ENCODE measurements at places on chromosomes 1 and 21.

GRCh38 chr1:61975638-61976037 is 219.0 kb upstream of the L1TD1 start:
- peak; percentile 9 for DNase-seq

DNA sequence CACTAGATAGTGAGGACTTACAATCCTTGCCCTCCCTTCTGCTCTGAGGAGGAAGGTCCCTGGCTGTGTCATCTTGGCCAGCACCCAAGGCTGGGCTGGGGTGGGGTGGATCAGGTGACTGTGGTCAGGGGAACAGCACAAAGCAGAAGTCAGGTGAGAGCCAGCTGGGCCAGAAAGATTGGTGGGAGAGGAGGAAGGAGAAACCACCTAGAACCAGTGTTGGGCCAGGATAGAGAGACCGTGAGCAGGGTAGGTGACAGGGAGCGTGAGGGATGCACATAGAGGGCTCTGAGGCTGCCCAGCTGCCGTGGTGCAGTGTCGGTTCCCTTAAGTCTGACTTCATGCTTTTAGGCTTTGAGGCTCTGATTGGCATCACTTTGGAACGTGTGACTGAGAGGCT is 22.7 kb downstream of the NCF2 start:
- peak; percentile 41 for DNase-seq

DNA sequence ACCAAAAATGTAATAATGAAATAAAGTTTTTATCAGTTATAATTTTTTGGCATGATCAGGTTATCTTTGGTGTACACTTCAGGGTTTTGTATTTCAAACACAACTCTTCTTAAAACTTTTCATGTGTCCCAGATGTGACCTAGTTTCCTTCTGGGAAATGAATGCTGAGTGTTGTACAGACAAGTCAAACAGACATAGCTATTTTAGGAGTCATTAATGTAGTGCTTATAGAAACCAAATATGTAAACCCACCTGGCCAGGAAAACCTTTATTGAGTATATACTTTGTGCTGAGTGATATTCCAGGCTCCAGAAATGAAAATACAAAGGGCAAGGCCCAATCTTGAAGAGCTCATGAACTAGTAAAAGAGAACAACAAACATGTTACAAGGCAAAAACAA is 25.9 kb upstream of the HOOK1 start:
- no peak for DNase-seq

GRCh38 chr1:10835822-10836421 is 39.5 kb upstream of the CASZ1 start:
- peak; percentile 76 for DNase-seq

- no peak for DNase-seq
Observed at GRCh38 chr1:185786524-185786923, 52.3 kb downstream of the HMCN1 start.

DNA sequence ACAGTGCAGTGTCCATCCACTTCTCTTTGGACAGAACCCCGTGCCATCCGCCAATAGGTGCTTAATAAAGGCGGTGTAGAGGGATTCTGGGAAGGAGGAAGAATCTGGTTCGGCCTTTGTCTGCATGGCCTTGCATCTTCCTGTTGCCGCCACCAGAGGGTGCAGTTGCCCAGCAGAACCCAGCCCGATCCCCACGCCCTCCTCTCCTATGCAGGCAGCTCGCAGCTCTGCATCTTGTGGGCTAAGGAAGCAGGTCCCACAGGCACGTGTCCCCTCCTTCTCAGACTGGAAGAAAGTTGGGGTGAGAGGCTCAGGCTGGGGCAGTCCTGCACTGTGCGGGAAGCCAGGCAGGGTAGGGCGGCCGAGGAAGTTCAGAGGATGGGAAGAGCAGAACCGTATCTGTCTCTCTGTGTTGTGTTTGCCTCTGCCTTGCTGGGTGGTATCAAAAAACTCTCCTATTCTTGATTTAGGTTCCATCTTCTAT is 20.8 kb downstream of the NAV1 start:
- peak; percentile 83 for DNase-seq

DNA sequence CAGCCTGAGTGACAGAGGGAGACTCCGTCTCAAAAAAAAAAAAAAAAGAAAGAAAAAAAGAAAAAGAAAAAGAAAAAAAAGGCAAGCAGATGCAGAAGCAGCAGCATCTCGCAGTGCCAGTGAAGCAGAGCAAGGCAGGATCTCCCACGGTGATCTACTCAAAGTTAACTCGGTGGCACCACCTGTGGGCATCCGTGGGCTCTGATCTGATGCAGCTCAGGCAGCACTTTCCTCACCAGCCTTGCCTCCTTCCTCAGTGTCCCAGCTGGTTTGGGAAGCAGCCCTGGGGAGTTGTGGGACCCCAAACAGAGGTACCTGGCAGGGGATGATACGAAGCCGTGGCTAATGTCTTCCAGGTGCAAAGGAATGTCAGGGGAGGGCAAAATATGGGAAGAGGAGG is 104.3 kb upstream of the KRTAP19-8 start:
- DNase-seq = no peak

DNA sequence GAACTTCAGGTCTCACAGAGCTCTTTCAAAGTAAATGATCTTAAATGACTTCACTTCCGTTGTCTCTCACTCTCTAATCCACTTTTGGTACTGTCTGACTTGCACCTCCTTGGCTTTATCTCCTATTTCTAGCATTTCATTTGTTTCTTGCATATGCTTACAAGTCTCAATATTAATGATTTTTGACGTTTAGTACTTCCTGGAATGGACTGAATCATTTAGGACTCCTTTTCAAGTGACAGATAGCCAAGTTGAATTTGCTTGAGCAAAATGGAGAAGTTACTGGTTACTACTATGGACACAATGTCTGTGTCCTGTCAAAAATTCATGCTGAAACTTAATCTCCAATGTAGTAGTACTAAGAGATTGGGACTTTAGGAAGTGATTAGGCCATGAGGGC is 7.0 kb upstream of the SGIP1 start:
- no peak for DNase-seq

DNA sequence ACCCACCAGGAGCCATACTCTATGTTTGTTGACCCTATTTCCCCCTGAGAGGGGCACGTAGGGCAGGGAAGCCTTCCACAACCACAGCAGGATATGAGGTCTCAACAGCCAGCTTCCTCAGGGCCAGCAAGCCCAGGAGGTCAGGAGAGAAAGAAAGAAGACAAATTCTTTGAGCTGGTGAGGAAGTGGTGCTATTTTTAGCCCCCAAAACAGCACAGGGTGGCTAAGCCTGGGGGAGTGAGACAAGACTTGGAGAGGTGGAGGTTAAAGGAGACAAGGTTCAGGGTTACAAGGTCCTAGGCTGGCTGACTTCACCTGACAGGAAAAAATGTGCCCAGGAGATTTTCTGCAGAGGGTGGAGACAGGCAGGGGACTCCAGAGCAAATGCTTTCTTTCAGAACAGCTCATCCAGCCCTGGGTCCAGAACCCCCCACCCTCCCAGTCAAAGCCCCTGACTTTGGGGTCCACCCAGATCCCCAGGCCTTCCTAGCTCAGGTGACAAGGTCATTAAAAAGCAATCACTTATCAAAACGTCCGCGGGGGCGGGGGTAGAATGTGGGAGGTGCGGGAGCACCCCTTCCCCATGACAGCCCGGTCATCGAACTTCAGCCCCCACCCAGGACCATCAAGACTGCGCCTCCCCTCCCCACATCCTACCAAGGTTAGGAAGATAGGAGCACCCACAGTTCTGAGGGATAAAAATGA is 1.3 kb downstream of the SV2A start:
- DNase-seq = no peak

DNA sequence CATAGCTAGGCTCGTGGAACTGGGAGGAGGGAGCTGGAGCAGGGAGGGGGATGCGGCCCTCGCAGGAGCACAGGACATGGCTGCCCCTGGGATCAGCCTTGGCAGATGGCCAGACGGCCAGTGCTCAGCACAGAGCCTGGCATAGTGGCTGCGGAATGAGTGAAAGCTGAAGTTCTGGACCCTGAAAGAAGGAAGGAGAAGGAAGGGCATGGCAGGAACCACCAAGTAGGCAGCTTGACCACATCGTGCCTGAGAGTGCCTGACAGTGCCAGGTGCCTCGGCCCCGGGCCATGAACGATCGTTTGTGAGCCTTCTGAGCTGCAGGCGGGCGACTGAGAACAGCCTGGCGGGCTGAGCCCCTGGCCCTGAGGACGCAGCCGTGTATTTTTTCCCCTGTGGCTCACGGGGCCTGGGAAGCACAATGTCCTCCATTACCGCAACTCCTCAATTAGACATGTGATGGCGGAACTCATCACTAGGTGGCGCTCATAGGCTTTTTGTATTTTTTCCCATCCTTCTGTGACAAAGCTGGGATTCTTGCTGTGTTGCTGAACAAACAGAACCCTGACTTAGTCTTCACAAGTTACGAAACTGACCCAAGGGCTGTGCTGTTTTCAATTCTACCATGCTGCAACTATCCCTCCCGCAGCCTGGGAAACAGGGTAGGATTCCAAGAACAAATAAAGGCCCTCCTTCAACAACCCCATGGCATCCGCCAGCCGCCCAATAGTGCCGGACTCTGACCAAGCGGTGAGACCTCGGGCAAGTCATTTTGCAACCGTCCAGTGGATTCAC is 29.9 kb upstream of the TMEM61 start:
- DNase-seq = peak; percentile 89

DNA sequence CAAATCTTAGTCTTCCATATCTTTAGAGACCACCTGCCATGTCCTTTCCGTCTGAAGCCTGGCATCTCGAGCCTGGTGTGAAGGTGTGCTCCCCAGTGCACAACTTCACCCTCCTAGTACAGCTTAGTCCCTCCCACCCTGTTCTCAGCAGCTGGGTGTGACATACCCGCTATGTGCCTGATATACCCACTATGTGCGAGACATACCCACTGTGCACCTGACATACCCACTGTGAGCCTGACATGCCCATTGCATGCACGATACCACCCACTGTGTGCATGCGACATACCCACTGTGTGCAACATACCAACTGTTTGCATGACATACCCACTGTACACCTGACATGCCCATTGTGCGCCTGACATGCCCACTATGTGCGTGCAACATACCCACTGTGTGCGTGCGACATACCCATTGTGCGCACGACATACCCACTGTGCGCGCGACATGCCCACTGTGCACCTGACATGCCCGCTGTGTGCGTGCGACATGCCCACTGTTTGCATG is 3.0 kb upstream of the RRP1 start:
- DNase-seq = no peak

DNA sequence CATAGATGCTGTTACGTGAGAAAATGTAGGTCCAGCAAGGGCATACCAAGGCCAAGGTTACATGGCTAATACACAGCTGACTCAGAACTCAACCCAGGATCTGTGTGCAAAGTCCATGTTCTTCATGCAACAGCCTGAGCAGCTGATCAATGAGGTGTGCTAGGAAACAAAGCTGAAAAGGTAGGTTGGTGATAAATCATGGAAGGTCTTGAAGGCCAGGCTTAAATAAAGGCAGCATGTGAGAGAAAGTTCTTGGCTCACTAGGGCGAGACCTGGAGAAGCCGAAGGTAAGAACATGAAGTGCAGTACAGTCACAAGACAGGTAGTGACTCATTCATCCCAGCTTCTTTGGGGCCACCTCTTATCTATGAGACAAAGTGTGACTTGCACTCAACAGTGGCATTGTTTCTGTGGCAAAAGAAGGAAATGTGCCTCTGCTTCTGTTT is 33.4 kb downstream of the TLR5 start:
- no peak for DNase-seq

DNA sequence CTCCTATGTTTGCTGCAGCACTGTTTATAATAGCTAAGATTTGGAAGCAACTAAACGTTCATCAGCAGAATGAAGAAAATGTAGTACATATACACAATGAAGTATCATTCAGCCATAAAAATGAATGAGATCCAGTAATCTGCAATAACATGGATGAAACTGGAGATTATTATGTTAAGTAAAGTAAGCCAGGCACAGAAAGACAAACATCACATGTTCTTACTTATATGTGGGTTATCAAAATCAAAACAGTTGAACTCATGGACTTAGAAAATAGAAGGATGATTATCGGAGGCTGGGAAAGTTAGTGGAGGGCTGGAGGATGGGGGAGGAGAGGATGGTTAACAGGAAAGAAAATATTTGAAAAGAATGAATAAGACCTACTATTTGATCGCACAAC is 1017.6 kb downstream of the KCNT2 start:
- no peak for DNase-seq

- peak; percentile 46 for DNase-seq
Observed at GRCh38 chr21:35208810-35209517, 159.9 kb upstream of the RUNX1 start.

GRCh38 chr1:89887270-89887669 is 66.4 kb downstream of the LRRC8D start:
- no peak for DNase-seq

DNA sequence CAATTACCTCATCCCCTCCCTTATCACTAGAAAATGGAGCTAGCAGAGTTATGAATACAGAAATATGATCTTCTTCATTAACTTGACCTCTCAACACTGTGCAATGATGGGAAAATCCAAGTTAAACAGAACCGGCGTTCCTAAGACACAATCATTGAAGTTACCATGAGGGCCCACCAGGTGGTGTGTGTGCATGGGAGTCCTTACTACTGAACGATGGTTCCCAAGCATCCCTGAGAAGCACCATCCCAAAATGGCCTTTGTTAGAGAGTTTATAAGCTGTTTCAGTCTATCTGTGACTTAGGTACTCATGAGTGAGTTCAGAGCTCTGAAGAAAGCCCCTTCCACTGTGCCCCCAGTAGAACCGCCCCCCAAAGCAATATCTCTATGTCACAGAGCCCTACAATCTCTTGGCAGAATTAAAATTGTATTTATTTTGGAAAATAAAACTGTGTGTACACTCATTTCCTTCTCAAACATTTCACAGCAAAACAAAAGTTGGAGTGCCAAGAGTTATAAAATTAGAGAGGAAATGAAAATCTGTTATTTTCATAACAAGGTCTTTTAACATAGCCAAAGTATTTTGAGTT is 56.8 kb downstream of the PLD5 start:
- DNase-seq = peak; percentile 69

GRCh38 chr21:35057428-35057827 is 8.3 kb upstream of the RUNX1 start:
- DNase-seq = no peak

DNA sequence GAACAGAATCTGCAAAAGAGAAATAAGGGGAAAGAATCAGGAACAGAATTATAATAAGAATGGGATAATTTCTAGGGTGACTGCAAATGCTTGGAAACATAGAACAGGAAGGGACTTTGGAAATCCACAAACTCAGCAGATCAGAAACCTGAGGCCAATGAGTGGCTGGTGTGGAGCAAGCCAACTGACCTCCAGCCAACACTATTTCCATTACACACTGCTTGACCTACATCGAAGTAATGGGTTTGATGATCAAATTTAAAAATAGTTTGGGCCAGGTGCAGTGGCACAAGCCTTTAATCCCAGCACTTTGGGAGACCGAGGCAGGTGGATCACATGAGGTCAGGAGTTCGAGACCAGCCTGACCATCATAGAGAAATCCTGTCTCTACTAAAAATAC is 284.9 kb downstream of the GRIK1 start:
- DNase-seq = peak; percentile 37

GRCh38 chr1:89298461-89298860 is 25.8 kb upstream of the GBP5 start:
- DNase-seq = no peak

Data from muscle of leg (tissue), 16 donors.